NCI-H510A (cell line): ENCODE measurements at places on chromosomes 11 and 22.

DNA sequence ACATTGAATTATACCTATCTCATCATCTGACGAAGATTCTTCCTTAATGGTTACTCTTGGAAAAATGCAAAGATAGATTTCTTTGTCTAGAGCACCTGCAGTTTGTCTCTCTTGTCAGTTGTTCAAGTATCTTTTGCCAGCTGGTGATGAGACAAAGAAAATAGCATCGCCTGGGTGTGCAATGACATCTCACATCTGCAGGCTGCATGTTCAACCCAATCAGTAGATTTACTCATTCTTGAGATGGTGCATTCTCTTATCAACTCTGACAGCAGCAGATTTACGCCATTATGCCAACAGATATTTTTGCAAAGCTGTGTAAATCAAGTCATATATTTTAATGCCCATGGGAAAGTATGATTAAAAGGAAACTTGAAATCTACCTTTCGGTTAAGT, 164.6 kb upstream of the PDGFD start:
- no peak for DNase-seq

DNA sequence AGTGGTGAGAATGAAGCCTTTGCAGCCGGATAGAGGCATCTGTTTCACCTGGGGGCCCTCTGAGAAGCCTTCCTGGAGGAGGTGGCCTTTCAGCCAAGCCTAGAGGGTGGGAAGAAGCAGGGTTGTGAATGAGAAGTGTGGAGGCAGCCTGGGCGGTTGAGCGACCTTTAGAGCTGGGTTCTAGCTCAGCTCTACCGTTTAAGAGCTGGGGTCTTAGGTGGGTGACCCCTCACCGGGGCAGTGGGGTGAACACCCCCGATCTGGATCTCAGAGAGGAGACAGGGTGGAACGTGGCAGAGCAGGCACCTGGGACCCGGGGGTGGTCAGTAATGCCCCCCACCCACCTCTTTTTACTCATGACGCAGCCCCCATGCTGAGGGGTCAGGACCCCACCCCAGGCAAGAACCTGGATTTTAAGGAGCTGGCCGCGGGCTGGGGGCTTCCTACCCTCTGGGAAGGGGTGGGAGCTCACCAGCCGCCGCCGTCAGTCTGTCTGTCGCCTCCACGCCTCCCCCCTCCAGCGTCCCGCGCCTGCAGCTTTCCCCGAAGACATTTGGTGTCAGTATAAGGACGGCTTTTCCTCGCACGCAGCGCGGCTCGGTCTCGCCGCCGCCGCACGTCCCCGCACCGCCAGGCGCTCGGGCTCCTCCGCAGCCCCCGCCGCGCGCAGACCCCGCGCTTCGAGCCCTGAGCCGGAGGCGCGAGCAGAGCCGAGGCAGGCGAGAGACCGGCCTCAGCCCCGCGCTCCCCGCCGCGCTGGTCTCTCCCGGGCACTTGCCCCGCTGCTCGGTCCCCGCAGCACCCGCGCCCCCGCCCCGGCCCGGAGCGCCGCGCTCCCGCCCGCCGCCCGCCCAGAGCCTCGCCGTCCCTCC, 13.3 kb upstream of the CACNA1I start:
- DNase-seq: no peak

- DNase-seq: no peak
Observed at GRCh38 chr22:29382580-29383302, 5.6 kb downstream of the AP1B1 start.

DNA sequence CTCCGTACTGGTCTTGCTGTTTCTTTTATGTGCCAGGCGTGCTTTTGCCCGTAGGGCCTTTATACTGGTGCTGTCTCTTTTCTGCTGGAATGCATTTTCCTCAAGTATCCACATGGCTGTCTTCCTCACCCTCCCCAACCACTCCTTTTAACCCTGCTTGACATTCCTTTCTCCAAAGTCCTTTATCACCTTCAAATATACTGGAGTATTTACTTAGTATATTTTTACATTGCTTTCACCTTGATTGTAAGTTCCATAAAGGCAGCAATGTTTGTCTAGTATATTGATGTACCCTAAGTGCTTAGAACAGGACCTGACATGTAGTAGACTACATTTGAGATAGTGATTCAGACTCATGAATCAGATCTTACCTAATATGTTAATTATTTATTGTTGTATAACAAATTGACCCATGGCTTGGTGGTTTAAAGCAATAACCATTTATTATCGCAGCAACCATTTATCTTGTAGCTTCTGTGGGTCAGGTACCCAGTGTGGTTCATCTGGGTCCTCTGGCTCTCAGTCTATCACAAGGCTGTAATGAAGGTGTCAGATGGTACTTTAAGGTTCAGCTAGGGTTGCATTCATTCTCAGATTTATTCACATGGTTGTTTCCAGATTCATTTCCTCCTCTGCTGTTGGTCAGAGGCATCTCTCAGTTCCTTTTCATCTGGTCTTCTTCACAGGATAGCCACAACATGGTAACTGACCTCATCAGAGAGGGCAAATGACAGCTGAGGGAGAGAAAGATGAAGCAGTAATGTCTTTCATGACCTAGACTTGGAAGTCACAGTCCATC, 34.2 kb downstream of the DDX10 start:
- DNase-seq: peak; percentile 11

GRCh38 chr11:34480314-34480713, 33.3 kb downstream of the ELF5 start:
- DNase-seq: no peak
